Activated B cell treated with CpG ODN at 0.5 μM for 24 hours (primary cell): ENCODE measurements at places on chromosomes 1 and 21. TPM values are rescaled to one million over a fixed set of nuclear protein-coding genes. Genes with fewer than 3 reads are reported as not detected.

The KCNK2 gene
- not detected in 2 replicates for total RNA-seq

The SLAMF9 gene
- total RNA-seq = not detected in 2 replicates

DNA sequence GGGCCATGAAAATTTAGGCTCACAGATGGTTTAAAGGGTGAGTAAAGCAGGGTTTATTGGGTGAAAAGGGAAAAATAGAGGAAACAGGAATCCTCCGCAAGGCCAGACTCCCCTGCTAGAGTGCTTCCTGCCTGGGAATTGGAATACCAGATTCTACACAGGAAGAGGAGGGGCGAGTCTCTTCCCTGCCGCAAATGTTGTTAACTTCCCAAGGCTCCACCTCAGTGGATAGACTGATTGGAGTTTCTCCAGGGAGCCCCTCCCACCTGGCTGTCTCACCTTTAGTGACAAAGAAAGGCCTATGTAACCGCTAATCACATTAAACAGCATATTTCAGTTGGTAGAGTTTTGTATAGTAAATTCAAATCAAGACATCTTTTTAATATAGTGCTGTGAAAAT lies 1450.1 kb downstream of the KCNT2 start:
- no peak for DNase-seq

DNA sequence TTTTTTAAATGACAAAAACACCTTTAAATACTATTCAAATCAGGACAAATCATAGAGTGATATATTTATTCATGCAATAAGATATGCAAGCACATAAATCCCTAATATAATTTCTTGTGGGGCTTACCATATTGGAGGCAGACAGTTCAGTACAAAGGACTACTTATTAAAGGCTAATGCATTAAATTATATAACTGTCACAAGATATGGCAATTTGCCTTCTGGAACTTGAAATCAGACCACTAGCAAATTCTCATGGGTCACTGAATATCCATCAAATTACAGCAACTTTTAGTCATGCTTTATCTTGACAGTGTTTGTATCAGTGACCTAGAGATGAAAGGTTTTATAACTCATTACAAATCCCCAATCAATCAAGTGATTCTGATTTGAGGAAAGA lies 54.1 kb upstream of the NCAM2 start:
- DNase-seq = no peak

- no peak for DNase-seq
These were observed 84.2 kb downstream of the PTGER3 start for GRCh38 chr1:70963374-70963773.

DNA sequence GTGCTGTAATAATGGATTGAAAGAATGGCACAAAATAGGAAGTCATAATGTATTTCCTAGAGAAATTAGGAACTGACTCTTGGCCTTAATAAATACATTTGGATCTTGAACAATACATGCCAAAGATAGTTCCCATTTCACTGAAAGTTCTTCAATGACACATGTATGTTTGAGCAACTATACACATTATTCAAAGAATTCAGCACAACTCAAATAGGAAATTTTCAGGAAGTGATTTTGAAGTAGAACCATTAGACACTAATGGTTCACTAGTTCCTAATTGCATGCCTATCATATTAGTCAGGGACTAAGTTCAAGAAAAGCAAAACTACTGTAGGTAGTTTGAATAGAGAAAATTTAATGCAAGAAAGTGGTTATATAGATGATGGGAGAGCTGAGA lies 404.7 kb downstream of the LMO4 start:
- no peak for DNase-seq

- no peak for DNase-seq
These were observed 38.6 kb downstream of the DENND1B start for GRCh38 chr1:197736685-197737084.

The TTC34 gene
- total RNA-seq = 3.6 and 4.5 TPM in 2 replicates

The CD2 gene
- total RNA-seq = 0.35 and 0.37 TPM in 2 replicates

- DNase-seq = no peak
These were observed 665 bp downstream of the EFHD2 start for GRCh38 chr1:15410223-15410883.

DNA sequence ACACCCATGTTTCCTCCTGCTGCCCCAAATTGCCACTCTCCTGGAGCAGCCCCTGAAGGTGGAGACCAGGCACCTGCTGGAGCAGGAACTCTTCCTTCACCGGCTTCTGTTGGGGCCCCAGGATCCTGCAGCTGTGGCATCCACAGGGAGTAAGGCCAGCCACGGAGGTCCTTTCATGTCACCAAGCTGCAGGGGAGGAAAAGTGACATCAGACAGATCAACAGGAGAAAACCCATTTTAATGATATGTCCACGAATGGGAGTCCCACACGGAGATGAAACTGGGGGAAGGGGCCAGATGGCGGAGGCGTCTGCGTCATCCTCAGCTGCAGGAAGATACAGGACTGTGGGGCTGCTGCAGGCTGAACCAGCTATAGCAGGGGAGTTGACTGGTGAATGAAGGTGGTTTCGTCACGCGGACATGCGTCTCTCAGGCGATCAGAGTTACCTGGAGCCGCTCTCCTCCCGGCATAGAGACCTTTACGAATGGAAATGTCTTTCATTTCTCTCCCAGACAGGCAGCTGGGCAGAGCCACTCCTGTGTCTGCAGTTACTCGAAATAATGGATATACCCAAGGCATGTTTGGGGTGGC lies 9.9 kb downstream of the TP73 start:
- no peak for DNase-seq

- DNase-seq = no peak
These were observed 11.7 kb upstream of the MYOCOS start for GRCh38 chr1:171610385-171610784.

The TCHH gene
- total RNA-seq = not detected in 2 replicates

The CRP gene
- total RNA-seq = not detected in 2 replicates

GRCh38 chr1:86356247-86356646 lies 39.9 kb downstream of the ODF2L start:
- no peak for DNase-seq

GRCh38 chr1:94358630-94359599 lies 59.3 kb upstream of the ABCD3 start:
- no peak for DNase-seq

- no peak for DNase-seq
These were observed 27.3 kb downstream of the F3 start for GRCh38 chr1:94514095-94514727.

GRCh38 chr1:79551321-79551720 lies 544.8 kb upstream of the ADGRL4 start:
- no peak for DNase-seq

The PLEKHM2 gene
- total RNA-seq = 100 and 105 TPM in 2 replicates

GRCh38 chr1:53681977-53682685 lies 56.8 kb downstream of the GLIS1 start:
- DNase-seq = no peak

GRCh38 chr21:38493549-38494250 lies 4.6 kb downstream of the ERG start:
- DNase-seq = no peak

- DNase-seq = no peak
These were observed 25.8 kb upstream of the GBP5 start for GRCh38 chr1:89298461-89298860.

- DNase-seq = no peak
These were observed 17.9 kb upstream of the KCNE2 start for GRCh38 chr21:34345892-34346291.

DNA sequence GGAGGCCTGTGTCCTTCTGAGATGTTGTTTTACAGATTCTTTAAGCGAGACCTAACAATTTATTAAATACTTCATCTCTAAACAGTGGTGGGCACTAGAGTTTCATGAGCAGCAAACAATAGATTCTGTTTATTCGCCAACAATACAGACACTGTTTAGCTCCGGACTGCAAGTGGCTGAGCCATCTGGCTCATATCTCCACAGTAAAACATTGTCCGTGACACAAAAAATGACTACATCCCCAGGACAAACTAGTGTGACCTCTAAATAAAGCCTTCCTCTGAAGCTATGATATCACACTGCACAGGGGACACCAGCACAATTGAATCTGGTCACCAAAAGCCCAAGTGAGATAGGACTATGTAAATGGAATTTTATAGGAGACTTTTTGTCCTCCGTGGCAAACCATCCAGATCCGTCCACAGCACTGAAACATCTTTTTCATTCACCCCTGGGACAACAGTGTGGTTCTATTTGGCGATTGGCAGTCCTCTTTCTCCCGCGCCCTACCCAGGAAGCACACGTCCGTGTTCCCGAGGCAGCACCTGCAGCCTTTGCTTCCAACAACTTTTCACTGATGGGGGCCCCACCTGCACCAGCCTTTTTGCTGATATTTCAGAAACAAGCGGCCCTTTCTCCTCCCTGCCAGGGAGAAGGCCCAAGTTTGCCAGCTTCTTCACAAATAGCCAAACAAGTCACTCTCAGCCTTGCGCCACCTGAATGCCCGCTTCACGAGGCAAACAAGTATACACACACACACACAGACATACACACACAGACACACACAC lies 47.4 kb downstream of the OLIG1 start:
- no peak for DNase-seq

The SLAMF1 gene
- total RNA-seq = 85.7 and 91.7 TPM in 2 replicates

DNA sequence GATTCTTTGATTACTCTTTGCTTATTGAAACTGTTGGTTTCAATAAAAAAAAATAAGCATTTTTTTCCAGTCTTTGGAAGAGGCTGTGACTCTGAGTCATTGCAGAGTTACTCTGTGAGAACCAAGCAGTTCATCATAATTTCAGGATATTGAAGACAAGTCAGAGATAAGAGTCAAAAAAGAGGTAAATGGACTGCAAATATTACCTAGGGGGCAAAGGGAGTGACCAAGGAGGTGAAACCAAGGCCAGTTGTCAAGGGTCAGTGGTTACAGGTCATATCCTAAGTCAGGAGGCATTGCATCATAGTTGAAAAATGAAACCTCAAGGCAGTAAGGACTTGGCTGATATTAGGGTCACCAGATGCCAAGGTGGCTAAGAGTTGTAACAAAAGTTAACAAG lies 597.1 kb upstream of the USP24 start:
- no peak for DNase-seq

- DNase-seq = no peak
These were observed 30.7 kb downstream of the PRDX6 start for GRCh38 chr1:173507847-173508209.

GRCh38 chr1:6495041-6495441 lies 3.6 kb upstream of the PLEKHG5 start:
- DNase-seq = no peak

The HMGCS2 gene
- not detected in 2 replicates for total RNA-seq

The HRNR gene
- total RNA-seq = not detected in 2 replicates

The RIPK4 gene
- 0.07 TPM in 1 of 2 replicates, not detected in the other for total RNA-seq

DNA sequence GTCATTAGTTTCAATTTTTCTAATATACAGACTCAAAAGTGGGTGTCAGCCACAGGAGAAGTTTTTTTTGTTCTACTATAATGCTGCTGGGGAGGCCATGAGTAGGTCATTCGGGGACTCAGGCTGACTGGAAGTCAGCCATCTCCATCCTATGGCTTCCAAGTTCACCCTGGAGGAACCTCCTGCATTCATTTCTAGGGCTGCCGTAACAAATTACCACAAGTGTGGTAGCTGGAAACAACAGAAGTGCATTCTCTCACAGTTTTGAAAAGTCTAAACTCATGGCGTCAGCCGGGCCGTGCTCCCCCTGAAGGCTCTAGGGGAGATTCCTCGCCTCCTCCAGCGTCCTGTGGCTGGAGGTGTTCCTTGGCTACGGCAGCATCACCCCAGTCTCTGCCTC lies 17.7 kb downstream of the AGT start:
- no peak for DNase-seq

DNA sequence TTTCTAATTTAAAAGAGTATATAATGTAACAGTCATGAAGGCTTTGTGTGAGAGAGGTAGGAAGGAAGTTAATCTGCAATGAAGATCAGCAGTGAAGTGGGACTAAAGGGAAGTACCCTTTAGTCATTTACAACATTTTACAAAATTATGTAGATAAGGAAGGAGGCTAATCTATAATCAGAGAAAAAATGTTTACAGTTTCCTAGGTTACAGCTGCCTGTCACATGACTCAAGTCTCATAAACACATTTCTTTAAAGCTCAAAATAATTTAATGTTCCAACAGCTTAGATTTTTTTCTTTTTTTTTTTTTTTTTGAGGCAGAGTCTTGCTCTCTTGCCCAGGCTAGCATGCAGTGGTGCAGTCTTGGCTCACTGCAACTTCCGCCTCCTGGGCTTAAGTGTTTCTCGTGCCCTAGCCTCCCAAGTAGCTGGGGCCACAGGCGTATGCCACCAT lies 26.2 kb upstream of the CAP1 start:
- no peak for DNase-seq

The TEDDM1 gene
- total RNA-seq = not detected in 2 replicates

- no peak for DNase-seq
These were observed 69.8 kb downstream of the TPR start for GRCh38 chr1:186304982-186305949.

GRCh38 chr1:1019122-1019999 lies 559 bp upstream of the AGRN start:
- peak; percentile 84 for DNase-seq

The PRDM16 gene
- not detected in 2 replicates for total RNA-seq

The NAV1 gene
- total RNA-seq = 2.0 and 2.3 TPM in 2 replicates

- DNase-seq = no peak
These were observed 65.7 kb upstream of the PKN2 start for GRCh38 chr1:88618331-88618730.

DNA sequence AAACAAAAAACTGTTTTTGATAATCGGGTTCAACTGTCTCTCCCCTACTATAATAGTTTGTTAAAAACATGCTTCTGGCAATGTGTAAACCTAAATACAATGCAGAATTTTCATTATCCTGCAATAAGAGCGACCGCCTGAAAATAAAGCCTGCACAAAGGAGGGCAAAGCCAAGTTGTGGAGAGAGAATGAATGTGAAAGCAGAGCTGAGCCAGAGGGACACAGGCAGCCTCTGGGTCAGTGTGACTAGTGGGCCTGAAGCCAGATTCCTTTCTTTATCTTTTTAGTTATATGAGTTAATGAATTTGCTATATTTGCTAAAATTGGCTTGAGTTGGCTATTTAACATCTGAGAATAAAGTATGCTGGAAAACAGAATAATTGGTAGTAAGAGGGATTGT lies 615.2 kb downstream of the PLA2G4A start:
- DNase-seq = no peak

- DNase-seq = no peak
These were observed 372 bp downstream of the OR2L3 start for GRCh38 chr1:248047008-248047407.

DNA sequence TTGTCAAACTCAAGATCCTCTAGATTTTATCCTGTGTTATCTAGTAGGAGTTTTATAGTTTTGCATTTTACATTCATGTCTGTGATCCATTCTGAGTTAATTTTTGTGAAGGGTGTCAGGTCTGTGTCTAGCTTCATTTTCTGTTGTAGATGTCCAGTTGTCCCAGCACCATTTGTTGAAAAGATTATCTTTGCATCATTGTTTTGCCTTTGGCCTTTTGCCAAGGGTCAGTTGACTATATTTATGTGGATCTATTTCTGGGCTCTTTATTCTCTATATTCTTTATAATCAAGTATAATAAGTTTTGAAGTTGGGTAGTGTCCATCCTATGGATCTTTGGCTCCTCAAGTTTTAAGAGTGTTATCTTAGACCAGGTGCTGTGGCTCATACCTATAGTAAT lies 21.9 kb downstream of the TRAF5 start:
- no peak for DNase-seq

GRCh38 chr1:245051349-245052221 lies 103.2 kb upstream of the KIF26B start:
- no peak for DNase-seq
